ENCODE measurements at places on chromosomes 5 and 9.

- DNase-seq: peak; percentile 51
Measured at GRCh38 chr5:176639981-176640380, 7.3 kb upstream of the TSPAN17 start.

DNA sequence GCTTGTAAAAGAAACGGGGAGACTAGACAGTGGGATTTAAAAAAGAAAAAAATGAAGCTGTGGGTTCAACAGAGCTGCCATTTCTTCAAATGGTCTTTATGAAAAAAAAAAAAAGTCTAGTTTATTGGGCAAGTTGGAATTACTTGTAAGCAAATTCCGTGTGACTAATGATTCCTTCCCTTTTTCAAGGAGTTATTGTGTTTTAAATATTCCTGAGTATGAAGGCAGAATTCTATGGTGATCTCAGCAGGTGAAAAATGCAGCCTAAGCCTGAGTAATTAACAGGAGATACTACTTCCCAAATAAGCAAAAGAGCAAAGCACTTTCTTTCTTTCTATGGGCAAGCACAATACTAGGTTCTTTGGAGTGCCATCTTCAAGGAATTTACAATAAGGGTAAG lies 481.9 kb downstream of the ZNF608 start:
- DNase-seq: no peak

GRCh38 chr9:135294836-135295235 lies 184.7 kb upstream of the PPP1R26 start:
- peak; percentile 1 for DNase-seq

GRCh38 chr9:126519660-126520420 lies 93.9 kb upstream of the LMX1B start:
- no peak for DNase-seq

DNA sequence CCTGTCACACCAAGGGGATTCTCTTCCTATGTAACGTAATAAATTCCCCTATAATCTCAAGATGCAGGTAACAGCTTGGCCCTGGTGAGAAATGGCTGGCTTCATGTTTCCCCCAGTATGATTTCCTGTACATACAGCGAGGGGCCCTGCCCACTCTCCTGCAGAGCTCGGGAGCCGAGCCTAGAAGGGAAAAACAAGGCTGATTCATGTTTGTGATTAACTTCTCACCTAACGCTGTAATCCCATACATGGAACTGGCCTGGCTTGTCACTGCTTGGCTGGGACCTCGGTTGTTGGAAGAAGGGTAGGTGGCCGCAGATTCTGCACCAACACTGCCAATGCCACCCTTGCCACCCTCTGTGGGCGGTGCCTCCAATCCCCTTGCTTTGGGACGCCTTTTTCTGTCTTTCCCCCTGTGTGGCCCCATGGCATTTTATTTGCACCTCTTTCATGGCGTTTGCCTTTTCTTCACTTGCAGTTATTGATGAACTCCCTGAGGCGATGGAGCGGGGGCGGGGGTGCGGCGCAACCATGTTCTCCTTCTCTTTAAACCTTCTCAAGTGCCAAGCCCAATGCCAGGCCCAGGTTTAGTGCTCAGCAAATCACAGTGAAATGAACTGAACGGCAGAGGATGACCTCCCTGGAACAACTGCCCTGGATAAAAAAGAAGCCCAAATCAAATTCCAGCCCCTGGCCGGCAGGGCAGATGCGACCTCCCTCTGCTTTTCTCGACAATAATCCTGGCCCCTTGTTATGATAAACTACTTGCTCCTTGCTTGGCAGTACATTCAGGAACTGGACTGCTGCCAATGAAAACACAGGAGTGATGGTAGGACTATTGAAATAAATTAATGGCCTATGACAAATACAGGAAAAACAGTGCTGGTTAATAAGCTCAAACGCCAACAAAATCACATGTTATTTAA lies 108.1 kb downstream of the TMEM174 start:
- DNase-seq: no peak

- no peak for DNase-seq
Measured at GRCh38 chr5:151598549-151598948, 7.4 kb upstream of the FAT2 start.

- no peak for DNase-seq
Measured at GRCh38 chr5:15791859-15792258, 291.9 kb downstream of the FBXL7 start.

DNA sequence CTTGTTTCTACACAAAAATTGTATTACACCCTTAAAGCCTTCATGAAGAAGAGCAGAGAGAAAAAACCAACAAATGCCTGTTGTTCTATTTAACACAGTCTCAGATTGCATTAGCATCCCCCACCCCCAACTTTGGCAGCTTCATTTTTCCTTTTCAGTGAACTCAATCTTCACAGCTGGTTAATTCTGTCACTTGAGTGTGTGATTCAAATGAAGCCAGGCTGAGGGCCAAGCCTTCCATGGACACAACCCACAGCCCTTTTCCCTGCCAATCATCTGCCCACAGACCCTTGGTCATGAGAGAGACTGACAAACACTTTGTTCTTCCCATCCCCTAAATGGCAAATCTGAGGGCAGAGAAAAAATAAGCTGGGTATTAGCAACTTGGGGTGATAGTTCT lies 217.5 kb upstream of the NMUR2 start:
- no peak for DNase-seq

GRCh38 chr5:97071101-97071500 lies 71.3 kb downstream of the LIX1 start:
- peak; percentile 61 for DNase-seq

DNA sequence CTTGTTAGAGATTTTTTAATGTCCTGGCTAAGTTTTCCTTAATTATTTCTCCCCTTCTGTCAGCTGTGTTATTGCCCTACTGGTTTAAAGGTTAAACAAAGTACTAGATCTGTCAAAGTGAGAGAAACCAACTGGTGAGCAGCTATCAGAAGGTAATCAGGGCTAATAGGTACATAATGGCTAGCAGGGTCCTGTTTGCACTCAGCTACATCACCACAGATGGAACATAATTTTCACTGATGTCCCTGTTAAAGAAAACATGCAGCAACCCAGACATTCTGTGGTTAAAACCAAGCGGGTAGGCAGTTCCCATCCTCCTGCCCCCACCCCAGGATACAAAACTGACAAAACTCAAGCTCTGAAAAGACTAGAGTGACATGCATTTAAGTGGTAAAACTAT lies 473.9 kb downstream of the NR2F1-AS1 start:
- DNase-seq: no peak

DNA sequence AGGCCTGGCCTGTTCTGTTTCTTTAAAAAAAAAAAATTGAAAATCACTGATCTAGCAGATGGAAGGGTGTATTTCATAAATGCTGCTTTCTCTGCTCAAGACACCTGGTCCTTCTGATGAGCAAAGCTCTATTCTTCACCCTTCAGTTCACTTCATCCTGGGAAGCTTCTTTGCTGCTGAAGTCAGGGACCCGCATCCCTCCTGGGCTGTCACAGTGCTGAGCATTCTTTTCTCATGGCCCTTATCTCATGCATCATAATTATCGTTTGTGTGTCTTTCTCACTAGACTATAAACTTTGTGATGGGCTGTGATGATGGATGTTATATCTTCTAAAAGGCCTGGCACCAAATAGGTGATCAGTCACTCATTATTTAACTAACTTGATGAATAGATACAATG lies 461.0 kb downstream of the GADD45G start:
- no peak for DNase-seq

GRCh38 chr5:77906806-77907205 lies 130.7 kb upstream of the TBCA start:
- DNase-seq: no peak

DNA sequence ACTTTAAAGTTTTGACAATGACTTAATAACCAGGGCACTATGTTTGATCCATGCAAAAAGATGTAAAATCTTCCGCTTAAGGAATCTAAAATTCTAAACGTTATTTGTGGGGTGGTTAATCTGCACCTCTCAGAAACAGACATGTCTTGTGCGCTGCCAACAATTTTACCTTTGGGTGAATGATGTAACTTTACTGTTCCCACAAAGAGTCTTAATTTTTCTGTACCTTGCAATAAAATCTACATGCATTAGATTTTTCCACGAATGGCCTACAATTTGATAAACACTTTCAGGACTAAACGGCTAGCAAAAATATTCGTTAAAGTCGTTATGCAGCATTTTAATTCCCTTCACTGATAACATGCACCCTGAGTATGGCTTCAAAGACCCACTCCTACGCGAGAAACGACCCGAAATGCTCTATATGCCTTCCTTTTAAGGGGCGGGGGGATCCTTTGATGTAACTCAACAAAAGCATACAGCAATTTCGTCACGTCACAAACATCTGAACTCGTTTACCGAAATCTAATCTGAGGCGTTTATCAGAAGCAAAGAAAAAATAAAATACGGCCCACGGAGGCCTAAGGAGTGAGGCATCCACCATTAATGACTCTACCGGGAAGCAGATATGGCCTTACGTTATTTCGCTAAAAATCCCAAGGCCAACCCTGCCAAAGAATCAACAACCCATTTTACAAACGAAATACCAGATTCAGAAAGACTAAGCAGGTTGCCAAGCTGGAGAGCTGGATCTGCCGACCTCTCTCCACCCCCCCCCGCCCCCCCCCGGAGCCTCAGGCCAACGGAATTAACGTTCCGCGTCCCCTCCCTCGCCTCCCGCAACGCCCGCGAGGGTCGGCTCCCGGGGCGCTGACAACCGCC lies 621 bp downstream of the AK6 start:
- DNase-seq: no peak

DNA sequence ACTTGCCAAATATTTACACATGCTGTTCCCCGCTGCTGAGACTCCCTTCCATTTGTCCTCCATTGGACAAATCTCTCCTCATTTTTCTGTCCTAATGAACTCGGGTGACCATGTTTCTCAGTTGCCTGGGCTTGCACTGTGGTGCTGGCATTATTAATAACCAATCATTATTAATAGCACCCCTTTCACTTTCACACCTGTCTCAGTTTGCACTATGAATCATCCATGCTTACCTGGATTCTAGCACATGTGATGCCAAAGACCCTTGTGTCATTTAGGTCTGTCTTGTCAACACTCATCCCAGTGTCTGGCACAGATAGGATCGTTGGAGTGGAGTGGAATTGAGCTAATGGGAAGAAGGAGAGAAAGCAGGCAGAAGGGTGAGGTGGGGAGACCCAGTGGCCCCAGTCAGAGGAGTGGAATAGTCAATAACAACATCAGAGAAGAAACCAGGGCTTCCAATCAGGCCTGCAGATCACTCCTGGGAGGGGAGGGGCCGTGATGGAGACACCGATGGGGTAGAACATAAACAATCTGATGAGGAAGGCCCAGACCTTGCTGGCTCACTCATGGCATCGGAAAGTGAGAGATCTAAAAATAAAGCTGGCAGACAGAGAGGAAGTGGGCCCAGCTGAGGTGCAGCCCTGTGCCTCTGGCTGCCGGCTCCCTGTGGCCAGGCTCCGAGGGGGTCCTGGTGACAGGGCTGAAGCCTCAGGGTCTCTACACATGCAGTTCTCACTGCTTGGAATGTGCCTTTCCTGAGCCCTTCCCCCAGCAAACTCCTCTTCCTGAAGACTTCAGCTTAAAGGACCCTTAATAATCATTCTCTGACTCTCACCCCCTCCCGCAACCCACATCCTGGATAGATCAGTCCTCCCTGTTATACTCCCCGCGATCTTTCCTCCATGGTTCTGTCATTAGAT lies 33.5 kb upstream of the CRB2 start:
- peak; percentile 52 for DNase-seq

GRCh38 chr5:117999939-118000549 lies 988.3 kb downstream of the DTWD2 start:
- no peak for DNase-seq

GRCh38 chr9:107994648-107995047 lies 505.1 kb upstream of the KLF4 start:
- DNase-seq: no peak

- no peak for DNase-seq
Measured at GRCh38 chr9:7347556-7347955, 452.0 kb downstream of the DMAC1 start.

DNA sequence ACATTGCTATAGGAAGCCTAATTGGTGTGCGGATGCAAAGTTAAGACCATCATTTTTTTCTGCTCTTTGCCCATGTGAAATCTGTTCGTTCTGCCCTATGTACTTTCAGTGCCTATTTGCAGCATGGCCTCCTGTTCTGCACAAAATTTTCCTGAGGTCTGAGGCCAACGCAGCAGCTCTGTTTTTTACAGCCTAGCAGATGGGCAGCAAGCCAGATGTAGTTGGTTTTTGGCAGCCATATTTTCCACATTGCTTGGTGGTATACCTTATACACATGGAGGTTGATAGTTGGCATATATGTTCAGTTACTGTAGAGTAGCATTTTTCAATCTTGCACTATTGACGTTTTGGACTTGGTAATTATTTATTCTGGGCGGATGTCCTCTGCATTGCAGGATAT lies 133.5 kb upstream of the MRPS30 start:
- peak; percentile 62 for DNase-seq

DNA sequence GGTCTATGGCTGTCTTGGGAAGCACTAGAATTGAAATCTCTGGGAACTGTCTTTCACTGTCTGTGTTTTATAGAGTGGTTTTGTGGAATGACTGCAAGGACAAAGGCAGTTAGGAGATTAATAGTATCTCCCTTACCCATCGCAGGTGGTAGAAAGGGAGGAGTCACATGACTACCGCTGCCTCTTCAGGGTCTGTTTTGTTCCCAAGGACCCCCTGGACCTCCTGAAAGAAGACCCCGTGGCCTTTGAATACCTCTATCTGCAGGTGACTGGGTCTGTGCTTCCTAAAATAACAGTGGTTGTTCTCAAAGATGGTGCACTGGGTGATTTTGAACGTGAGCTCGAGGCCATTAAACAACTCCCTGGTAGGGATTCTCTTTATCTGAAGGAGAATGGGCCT lies 22.8 kb upstream of the TRMT10B start:
- no peak for DNase-seq

DNA sequence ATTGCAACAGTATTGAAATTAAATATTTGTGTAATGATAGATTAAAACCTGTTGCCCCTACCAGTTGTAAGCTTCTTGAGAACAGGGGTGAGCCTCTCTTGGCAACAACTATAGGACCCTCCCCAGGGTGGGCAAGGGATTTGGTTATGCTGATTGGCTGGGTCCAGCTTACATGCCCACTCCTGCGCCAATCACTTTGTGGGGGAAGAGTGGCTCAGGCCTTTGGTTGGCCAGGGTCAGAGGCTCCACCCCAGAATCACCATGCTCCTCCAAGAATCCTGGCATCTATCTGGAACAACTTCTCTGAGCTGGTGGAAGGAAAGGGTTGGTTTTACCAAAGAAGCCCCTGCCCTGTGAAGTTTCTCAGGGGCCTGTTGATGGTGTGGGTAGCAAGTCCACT lies 8.6 kb upstream of the PITX1 start:
- DNase-seq: no peak

GRCh38 chr9:25310961-25311360 lies 367.3 kb downstream of the TUSC1 start:
- no peak for DNase-seq

- no peak for DNase-seq
Measured at GRCh38 chr5:95868136-95868535, 45.6 kb upstream of the GLRX start.

GRCh38 chr5:136619556-136619955 lies 254.2 kb upstream of the TRPC7 start:
- DNase-seq: no peak

- no peak for DNase-seq
Measured at GRCh38 chr9:86280580-86280979, 1.8 kb downstream of the ISCA1 start.
